ENCODE measurements at places on chromosomes 2 and 18.

GRCh38 chr2:105338020-105338385 lies 663 bp downstream of the C2orf49 start:
- DNase-seq, result no peak

- no peak for DNase-seq
These were observed 25.9 kb downstream of the RAMP1 start for GRCh38 chr2:237885111-237885930.

DNA sequence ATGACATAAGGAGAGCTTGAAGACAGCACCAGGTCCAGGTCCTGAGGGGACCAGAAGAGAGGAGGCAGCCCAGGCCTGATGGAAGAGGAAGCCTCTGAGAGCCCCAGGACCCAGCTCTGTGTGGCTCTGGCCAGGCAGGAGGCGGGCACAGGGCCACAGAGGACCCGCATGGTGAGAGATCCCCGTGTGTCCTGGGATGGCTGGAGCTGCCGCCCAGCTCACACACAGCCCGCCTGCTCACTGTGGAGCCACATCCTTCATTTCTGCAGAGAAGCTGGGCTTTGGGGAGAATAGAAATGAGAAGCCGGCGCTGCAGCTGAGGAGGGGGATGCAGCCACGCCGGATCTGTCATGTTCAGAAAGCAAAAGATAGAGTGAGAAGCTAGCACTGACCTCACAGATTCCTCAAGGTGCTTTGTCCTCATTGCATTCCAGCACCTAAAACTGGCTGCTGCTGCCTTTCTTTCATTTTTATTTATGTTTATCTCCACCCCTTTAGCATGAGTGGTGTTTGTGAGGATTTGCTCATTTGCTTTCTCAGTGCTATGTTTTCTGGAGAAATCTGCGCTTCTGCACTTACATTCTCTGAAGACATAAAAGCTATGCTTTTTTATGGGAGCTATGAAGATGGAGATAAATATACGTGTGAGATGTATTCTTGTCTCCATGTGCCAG lies 307.6 kb upstream of the MYT1L start:
- DNase-seq, result no peak

DNA sequence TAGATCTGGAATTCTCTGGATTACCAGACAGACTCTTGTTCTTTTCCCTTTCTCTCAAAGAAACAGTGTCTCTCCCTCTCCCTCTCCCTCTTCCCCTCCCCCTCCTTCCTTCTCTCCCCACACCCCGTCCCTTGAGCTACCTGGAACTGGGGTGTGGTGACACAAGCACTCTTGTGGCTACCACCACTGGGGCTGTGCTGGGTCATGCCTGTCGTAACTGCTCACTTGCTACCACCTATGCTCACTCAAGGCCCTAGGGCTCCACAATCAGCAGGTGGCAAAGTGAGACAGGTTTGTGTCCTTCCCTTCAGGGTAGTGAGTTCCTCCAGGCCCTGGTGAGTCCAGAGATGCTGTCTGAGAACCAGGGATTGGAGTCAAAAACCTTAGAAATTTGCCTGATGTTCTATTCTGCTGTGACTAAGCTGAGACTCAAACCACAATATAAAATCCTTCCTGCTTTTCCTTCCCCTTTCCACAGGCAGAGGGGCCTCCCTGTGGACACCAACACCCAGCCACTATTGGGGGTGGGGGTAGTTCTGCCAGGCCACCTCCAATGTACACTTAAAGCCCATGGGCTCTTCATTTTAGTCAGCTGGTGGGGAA lies 70.8 kb downstream of the OXER1 start:
- peak; percentile 1 for DNase-seq

GRCh38 chr18:74692367-74693013 lies 94.8 kb downstream of the ZNF407 start:
- DNase-seq, result no peak

DNA sequence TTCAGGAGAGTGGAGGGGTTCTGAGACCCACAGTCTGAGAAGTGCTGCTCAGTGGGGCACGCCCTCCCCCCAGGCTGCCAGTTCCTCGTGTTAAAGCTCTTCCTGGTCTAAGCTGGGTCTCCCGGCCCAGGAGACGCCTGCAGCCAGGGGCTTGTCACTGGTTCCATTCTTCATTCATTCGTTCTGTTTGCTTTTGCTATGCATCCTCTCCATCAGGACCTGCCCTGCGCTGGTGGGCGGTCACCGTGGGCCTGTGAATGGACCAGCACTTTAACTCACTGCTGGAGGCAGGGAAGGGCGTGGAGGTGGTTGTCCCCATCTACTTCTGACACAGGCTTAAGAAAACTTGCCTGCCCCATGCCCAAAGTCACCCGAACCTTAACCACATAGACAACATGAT lies 272.8 kb upstream of the HDAC4 start:
- DNase-seq, result no peak

GRCh38 chr2:26074676-26075075 lies 40.8 kb downstream of the RAB10 start:
- no peak for DNase-seq
